ENCODE measurements at places on chromosomes 3 and 15.
A peak's percentile ranks its signal among the peaks of the same experiment; 100 is the strongest.

DNA sequence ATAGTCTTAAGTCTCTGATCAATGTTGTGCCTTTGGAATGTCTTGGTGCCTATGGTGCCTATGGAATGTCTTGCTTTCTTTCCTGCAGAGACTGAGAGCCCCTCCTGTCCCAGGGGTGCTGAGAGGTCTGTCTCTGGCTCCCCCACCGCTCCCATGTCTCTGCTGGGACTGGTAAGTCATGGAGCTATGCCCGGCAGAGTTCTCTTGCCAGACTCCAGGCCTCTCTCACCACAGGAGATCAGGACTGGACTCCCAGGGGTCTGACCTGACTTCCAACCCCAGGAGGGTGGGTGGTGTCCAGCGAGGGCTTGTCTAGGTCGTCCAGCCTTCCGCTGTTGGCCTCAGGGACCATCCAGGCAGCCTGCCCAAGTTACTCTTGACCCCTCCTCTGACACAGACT lies 14.0 kb upstream of the CYP11A1 start:
- no peak for DNase-seq

DNA sequence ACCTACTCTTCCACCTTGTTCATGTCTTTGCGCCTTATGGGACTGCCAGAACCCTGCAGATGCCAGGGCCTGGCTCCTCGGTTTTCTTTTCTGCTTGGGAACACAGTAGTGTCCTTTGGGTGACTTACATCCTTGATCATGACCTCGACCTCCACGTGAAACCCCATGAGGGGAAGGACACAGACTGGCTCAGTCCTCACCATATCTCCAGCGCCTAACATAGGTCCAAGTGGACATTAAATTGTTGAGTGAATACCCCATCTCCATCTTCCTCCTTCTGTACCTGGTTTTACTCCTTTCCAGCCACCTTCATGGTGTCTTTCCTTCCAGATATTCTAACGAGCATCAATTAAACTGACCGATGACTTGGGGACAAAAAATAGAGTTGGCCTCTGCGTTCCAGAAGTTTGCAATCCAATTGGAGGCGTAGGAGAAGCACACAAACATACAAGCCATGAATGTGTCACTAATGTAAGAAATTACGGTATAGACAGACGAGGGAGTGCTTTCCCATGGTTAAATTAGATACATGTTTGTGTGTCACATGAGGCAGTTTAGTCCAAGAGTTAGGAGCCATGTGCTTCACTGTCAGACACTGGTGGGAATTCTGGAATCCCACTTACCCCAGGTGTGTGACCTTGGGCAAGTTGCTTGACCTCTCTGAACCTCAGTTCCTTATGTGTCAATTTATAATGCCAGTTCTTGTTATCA lies 907 bp upstream of the HERC1 start:
- no peak for DNase-seq

- no peak for DNase-seq
Measured at GRCh38 chr3:124814620-124815421, 72.3 kb downstream of the ITGB5 start.

DNA sequence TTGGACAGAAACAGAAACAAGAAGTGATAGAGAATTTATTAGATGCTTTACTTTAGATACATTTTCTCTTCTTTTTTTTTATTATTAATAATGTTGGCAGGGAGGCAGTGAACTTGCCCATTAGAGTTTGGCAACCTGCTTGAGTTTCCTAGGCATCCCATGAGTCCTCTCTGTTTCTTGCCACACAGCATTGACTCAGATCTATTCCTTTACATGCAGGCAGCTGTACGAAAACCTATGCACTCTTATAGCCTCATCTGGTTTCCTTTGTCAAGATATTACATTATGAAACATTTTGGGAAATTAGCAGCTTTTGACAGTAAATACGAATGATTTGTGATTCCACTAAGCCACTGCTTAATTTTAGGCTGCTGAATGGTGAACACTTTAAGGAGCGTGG lies 23.3 kb downstream of the IL1RAP start:
- DNase-seq = no peak

GRCh38 chr3:61612211-61613194 lies 51.1 kb downstream of the PTPRG start:
- peak; percentile 29 for DNase-seq

GRCh38 chr15:74136814-74137536 lies 6.6 kb downstream of the ISLR2 start:
- no peak for DNase-seq

- no peak for DNase-seq
Measured at GRCh38 chr3:30663533-30664241, 57.3 kb downstream of the TGFBR2 start.

DNA sequence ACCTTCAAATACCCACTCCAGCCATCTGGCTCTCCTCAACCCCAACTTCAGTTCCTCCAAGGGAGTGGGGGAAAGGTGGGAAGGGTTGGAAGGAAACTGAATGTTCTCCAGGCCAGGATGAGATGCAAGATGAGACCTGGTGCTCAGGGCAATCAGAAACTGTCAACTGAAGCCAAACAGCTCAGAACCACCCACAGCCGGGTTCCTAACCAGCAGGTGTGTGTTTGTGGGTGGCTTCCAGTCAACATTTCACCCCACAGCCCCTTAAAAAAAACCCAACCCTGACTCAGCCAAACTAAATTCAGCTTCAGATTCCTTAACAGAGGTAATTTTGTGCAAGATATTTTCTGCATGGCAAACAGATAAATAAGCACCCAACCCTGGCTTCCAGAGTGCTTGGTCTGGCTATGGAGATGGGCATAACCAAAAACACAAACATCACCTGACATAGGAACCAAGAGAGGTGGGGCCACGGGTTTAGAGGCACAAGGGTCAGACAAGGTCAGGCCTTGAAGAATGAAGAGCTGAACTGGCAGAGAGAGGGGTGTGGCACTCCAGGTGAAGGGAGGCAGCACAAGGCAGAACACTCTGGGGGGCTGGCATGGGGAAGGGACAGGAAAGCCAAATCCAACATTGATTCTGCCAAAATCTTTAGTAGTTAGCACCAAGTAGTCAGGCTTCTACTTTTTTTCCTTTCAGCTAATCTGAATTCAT lies 34.7 kb downstream of the ZNF445 start:
- no peak for DNase-seq

- DNase-seq = no peak
Measured at GRCh38 chr3:24352893-24353553, 141.6 kb downstream of the THRB start.

DNA sequence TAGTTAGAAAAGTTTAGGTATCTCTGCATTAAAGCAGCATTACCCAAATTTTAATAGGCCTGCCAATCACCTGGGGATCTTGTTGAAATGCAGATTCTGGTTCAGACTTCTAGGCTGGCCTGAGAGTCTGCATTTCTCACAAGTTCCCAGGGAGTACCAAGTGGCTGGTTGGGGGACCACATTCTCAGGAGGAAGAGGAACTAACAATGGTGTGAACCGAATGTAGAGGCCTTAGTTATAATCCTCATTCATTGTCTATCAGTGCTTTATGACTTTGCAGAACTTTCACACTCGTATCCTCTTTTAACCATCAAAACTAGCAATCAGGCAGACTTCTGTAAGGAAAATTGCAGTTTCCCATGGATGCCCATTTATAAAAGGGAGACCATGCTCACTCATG lies 38.2 kb upstream of the UBE2E1 start:
- no peak for DNase-seq

- no peak for DNase-seq
Measured at GRCh38 chr3:43175541-43175940, 69.7 kb upstream of the POMGNT2 start.

- DNase-seq = peak; percentile 20
Measured at GRCh38 chr3:77414881-77415280, 375.0 kb downstream of the ROBO2 start.

GRCh38 chr3:191244242-191244867 lies 45.3 kb downstream of the OSTN start:
- DNase-seq = peak; percentile 27

- no peak for DNase-seq
Measured at GRCh38 chr3:183230826-183231225, 22.2 kb upstream of the B3GNT5 start.

- no peak for DNase-seq
Measured at GRCh38 chr15:59335207-59335786, 37.4 kb downstream of the MYO1E start.

GRCh38 chr3:158405507-158405906 lies 165.5 kb upstream of the MLF1 start:
- DNase-seq = no peak

DNA sequence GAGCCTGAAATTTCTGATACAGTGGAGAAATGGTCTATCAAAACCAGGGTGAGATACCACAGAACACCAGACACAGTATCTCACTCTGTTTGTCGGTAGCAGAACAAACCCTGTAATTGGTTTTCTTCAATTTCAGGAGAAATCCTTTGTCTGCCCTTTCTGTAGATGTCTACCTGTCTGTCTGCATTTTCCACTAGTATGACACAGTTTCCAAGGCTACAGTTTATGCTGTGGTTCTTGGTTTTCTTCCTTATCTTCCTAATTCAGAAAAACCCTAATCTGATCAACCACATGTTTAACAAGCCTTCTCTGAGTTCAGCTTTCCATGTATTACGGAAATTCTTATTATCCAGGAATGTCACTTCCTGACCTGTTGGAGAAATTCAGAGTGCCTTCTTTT lies 70.8 kb downstream of the SCN11A start:
- no peak for DNase-seq

DNA sequence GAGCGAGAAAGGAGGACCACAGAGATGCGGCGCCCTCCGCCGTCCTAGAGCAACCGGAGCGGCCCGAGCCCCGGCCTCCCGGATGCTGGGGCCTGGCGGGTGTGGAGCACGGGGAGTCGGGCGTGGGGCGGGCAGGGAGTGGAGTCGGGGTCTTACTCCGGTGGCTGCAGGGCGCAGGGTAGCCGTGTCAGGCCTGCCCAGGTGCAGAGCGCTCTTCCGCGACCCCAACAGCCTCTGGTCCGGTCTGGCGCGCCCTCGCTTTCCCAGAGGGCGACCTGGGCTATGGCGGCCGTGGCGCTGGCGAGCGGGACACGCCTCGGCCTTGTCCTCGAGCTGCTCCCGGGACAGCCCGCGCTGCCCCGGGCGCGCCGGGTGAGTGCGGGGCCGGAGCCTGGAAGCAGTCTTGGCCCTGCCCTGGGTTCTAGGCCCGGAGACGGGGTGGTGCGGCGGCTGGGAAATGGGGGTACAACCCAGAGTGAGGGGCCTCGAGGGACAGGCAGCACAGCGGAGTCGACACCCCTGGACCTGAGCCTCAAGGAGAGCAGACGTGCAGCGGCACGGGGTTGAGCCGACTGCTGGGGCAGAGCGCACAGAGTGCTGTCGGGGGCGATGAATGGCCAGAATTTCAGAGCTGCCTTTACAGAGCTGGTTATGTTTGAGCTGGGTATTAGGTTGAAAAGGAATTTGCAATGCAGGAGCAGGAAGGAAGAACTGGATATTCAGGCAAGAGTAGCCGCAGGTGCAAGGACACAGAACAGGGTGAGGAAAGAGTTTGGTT lies at the start of gene ZNF662:
Gene ZNF662, plus strand, starts transcription at position 73 of the 778 bp plus-strand sequence. CDS start 1,973 bp downstream, outside the sequence.
- DNase-seq = peak; percentile 52

- peak; percentile 72 for DNase-seq
Measured at GRCh38 chr3:133452641-133453319, 52.9 kb downstream of the BFSP2 start.

DNA sequence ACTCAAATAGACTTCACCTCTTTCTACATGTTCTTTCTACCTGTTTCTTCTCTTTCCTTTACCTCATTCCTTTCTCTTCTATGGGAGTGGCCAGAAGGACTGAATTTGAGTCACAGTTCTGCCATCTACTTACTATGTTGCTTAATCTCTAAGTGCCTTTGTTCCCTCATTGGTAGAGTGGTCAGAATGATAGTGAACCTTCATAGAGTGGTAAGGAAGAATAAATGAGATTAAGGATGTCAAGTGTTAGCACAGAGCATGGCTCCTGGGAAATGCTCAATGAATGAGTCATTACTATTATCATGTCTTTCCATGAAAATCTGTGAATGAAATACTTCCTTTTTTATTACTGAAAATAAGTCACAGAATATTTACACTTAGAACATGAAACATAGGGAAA lies 17.5 kb downstream of the TMEM207 start:
- peak; percentile 18 for DNase-seq

DNA sequence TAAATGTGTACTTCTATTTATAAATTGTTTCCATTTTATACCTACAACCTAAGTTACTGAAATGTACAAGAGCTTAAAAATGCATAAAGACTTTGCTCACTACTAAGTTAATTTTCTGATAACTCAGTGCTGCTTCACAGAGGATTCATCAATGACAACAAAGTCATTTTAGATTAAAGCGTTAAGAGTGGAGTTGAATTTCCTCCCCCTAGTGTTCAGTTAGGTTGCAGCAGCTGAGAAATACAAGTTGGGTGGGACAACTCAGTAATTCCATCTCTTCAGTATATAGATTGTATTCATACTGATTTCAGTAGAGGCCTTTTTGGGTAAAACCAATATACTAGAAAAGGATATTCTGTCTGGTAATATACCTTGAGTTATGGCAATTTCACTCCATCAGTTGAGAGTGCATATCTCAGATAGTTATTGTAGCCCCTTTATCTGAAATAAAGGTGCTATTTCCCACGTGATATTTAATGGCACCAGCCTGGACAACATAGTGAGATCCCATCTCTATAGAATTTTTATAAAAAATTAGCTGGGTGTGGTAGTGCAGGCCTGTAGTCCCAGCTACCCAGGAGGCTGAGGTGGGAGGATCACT lies 6.9 kb upstream of the RPL35A start:
- peak; percentile 50 for DNase-seq

DNA sequence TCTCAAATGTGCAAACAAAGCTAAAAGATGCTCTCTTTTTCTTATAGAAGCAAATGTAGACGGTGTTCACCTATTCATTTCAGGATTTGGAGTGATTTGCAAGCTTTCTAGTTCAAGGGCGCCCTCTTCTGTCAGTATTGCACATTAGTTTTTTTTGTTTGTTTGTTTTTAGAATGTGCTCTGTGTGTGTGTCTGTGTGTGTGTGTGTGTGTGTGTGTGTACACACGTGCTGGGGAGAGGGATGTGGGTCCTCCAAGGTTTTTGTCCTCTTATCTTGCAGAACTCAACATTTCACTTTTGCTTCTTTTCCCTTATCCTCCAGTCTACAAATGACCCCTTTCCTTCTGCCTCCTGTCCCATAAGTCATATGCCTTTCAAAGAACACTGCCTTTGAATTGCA lies 23.5 kb downstream of the DNAH1 start:
- DNase-seq = peak; percentile 82
